ENCODE measurements at places on chromosomes 4 and X.

- DNase-seq, result no peak
These were observed 2.4 kb downstream of the ANKRD50 start for GRCh38 chr4:124710015-124710741.

DNA sequence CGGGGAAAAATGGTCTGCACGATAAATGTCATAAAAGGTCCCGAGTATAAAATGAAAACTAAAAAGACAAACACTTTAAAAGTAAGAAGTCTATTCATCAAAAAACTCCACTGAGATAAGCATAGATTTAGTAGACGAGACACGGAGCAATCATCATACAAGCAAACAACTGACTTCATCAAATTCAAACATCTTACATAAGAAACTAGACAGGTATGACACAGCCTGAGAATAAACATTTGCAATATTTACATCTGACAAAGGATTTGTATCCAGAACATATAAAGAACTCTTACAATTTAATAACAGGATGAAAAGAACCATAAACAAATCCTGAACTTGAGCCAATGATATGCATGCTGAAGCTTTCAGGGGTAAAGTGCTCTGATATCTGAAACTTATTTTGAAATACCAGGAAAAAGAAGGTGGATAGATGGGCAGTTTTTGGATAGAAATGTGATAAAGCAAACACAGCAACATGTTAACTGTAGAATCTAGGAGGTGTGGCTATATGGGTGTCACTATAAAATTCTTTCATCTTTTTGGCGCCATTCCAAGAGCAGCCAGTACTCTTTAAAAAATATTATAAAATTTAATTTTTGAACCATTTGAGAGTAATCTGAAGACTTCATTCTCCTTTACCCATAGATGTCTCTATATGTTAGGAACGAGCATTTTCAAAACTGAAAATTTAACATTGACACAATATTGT is 12.0 kb downstream of the MPP1 start:
- DNase-seq, result no peak

- no peak for DNase-seq
These were observed 549.1 kb upstream of the EPHA5 start for GRCh38 chr4:66219401-66219800.

DNA sequence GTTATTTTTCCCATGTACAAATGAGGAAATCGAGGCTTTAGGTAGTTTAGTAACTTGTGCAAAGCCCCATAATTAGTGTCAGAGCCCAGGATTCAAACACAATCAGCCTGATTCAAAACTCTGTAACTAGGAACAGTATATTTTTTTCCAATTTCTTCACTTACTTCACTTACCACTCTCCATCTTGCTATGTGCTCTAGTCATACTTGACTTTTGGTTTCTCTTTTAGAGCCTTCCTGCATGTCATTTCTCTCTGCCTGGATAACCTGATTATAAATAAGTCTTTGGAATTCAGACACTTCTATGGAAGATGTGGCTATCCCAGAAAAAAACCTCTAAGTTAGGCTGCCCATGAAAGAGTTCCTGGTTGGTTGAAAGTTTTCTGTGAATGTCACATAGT is 22.2 kb downstream of the SATL1 start:
- DNase-seq, result no peak

DNA sequence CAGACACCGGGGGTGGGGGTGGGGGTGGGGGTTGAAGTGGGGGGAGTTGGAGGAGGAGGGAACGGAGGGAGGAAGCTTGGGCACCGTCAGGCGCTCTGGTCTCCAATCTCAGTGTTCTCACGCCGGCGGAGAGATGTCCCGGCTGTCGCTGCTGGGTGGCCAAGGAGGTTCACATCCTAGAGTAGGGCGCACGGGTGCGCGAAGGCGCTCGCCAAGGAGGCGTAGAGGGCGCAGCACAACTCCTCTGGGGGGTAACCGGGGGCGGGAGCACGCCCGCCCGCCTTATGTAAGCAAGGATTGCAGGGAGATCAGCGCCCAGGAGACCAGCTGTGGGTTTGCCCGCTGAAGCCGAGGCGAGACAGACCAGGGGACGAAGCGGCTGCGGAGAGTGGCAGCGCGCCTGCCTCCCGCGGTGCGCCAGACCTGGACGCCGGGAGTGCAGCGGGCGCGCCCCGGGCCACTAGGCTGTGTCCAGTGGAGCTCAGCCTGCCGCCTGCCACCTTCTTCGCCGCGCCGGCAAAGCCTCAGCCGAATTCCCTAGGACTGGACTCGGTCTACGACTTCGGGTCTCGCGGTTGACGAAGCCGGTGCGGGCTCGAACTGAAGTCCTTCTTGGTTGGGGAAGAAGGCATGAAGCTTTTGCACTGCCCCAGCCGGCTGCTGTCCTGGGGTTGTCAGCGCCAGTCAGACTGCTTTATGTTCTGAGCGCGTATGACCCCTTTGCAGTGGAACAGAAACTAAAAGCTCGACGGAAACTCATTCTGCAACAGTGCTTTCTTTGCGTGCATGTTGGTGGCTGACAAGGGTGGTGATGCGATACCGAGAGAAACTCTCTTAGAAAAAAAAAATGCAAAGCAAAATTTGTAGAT is 707 bp upstream of the UNC5C start:
- peak; percentile 38 for DNase-seq
